AG10803 (cell line): ENCODE measurements at places on chromosomes 7 and 10.

GRCh38 chr10:2910656-2911055 lies 156.7 kb upstream of the PFKP start:
- no peak for DNase-seq

GRCh38 chr7:2181077-2181854 lies 51.5 kb downstream of the MAD1L1 start:
- DNase-seq, result peak; percentile 34

DNA sequence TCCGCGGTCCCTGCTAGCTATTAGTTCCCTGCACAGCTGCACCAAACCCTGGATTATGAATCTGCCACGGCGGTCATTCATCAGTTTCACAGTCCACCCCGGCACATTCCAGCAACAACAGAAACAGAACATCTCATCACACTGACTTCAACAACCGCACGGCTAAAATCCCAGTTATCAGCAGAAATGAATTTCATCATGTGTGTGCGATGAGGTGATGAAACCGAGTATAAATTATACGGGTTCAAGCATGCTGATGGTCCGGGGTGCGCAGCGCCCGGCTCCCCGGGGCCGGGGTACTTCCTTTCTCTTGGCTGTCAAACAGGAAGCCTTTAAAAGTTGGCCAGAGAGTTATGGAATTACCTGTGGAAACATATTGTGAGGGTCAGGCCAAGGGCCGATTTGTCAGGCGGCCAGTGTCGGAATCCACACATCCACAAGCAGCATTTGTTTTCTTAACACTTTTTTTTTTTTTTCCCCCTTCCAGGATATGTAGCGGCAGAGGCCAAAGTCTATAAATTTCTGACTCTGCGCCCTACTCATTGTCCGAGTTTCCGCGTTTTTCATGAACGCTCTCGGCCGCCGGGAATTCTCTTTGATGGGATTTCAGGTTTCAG lies 420.9 kb upstream of the MGMT start:
- no peak for DNase-seq

DNA sequence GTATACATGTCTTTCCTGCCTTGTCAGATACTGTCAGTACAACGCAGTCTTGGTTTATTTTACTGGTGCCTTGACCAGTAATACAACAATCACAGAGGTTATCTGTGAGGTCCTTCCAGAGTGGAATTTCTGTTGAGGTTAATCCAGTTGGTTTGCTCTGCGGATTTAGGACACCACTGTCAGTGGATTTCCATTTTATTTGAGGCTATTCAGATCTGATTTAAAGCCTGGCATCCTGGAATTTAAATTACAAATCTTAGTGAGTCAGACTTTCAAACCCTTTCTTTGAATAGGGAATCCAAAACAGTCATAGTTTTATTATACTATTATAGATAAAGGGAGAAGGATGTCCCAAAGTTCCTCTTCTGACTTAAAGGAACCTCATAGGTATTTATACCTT lies 40.5 kb downstream of the ANLN start:
- DNase-seq, result no peak

GRCh38 chr7:123260428-123260960 lies 60.7 kb upstream of the SLC13A1 start:
- DNase-seq, result no peak

DNA sequence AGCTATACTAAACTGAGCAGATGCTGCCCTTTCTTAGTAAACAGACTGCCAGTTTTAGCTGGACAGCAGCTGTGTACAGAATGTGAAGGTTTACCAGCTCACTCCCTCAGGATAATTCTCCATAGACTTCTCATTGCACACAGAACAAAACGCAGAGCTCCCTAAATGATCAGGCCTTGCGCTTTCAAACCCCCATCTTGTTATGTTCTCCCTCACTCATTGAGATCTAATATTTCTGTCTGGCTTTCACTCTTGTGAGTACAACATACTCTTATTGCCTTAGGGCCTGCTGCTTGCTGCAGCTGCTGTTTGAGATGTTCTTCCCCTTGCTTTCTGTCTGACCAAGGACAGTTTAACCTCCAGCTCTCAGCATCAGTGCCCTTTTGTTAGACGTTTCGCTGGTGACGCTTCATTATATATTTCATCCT lies 17.3 kb downstream of the VWDE start:
- DNase-seq, result no peak

- DNase-seq, result peak; percentile 37
These were observed 1.1 kb downstream of the KIAA1217 start for GRCh38 chr10:24209946-24210491.

- DNase-seq, result no peak
These were observed 4.0 kb downstream of the ENO4 start for GRCh38 chr10:116853287-116853686.

DNA sequence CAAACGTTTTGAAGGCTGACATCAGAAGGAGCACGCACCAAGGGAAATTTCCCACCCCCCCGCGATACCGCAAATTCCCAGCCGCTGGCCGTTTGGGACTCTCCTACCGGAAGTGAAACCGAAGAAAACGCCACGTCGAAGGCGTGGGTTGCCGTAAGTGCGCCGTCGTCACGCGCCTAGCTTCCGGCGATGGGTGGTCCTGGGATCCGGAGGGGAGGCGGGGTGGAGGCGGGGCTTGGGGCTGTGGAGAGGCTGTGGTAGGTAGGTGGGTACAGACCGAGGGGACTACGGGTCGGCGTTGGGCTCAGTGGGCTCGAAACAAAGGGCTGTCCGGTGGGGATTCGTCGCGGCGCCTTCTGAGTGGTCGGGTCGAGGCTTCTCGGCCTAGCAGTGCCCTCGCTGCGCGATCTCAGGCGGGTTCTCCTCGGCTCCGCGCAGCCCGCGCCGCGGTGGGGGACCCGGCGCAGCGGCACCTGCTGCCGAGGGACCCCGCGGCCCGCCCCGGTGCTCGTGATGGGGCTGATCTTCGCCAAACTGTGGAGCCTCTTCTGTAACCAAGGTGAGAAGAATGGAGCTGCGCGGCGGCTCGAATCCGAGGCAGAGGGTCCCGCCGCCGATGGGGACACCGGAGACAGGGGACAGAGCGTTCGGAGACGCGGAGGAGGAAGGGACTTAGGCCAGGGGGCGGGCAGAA lies at the start of gene ARL5B:
ARL5B (plus strand) TSS at position 307 of the 694 bp plus-strand sequence; CDS start at position 514, 207 bp downstream.
- peak; percentile 99 for DNase-seq

DNA sequence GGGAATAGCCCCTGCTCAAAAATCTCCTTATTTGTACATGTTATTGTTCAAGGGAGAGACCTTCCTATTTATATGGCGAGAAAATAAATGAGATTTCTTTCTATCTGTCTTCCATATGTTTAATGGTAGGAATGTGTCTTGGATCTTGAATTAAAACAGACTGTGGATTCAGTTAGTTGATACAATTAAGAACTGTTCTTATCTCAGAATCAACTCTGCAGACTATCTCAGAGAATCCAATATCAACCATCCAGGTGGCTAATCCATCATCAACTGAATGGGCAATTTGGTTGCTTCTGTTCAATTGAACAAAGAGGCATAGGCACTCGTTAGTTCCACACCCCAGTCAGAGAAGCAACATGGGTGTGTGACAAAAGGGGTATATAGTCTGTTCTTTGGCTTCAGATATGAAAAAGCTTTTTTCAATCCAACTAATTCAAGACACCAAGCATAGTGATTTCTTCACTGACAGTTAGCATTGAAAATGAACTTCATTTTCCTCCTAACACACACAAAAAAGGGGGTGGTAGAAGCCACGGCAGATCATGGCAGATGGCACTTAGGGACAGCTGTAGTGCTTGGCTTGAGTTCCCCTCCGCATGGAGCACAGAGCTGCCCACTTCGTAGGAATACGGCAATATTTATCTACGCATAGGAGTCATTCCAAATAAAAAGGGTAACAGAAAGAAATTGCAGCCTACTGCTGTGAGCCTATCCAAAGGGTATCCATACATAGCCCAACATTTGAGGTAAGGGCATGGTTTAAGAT lies 135.9 kb downstream of the KIAA1217 start:
- DNase-seq, result no peak

- DNase-seq, result no peak
These were observed 44.4 kb upstream of the JCAD start for GRCh38 chr10:30103595-30104320.

DNA sequence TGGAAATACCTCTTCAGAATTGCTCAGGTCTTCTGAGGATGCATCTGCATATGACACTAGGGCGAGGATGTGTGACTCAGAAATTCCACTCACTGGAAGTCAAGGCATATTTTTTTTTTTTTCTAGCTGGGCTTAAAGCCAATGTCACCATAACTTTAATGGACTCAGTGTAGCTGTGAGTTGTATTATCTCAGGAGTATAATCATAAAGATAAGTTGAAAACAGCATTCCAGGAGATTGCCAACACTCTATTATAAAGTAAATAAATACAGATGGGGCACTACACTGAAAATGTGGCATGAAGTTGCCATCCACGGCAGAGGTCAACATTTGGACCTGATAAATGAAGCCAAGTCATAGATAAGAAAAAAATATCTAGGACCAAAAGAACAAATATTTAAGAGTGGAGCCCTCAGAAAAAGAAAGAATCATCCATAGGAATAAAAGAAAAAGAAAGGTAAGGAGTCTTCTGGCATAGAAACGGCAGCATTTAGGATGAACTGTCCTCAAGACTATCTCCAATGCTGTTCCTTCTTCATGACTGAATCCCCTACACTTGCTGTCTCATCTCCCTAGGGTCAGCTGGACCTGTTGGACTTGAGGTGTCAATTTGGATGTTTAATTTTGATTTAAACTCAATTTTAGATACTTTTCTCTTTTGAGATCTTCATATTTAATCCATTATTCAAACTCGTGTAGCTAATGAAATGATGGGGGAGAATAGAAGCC lies 72.9 kb upstream of the CAV2 start:
- peak; percentile 79 for DNase-seq

DNA sequence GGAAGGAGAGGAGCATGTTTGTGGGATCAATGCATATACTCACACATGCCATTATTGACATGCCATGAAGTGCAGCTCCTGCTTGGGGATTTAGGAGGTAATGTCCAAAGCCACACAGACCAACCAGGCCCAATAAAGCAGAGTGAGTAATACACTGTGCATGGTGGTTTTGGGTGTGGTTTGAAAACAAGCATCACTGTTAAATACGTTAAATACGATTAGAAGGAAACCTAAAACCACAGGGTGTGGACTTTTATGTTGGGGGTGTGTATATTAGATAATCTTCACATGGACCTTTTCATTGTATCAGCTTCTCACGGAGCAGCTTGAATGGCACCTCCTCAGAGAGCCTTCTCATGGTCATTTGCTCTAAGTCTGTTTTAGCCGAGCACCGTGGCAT lies 10.4 kb upstream of the EIF3A start:
- peak; percentile 75 for DNase-seq

- no peak for DNase-seq
These were observed 6.3 kb downstream of the LIPF start for GRCh38 chr10:88670497-88670896.

GRCh38 chr10:46312953-46313352 lies 26.2 kb downstream of the ANTXRL start:
- DNase-seq, result no peak

GRCh38 chr10:94105226-94105625 lies 111.5 kb downstream of the PLCE1 start:
- DNase-seq, result no peak

DNA sequence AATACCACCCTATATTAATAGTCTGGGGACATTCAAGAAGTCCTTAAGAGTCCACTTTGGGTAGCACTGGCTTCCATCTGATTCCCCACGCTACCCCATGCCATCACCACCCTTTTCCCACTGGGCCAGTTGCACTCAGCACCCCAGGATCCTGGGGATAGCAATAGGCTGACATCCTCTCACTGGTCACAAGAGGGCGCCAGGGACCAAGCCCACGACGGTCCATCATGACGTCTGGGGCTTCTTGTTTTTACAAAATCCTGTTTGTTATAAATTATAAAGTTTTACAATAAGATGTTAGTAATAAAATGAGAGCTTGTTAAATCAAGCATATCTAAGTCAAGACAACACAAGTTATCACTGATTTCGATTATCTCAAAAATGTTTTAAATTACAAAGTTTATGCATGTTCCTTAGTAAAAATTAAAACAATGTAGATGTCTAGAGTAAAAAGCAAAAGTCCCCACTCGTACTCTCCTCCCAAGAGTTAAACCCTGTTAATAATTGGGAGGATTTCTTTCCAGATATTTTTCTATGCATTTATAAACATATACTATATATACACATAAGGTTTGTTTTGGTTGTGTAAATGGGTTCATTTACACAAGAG lies 15.4 kb downstream of the GPNMB start:
- DNase-seq, result peak; percentile 63

DNA sequence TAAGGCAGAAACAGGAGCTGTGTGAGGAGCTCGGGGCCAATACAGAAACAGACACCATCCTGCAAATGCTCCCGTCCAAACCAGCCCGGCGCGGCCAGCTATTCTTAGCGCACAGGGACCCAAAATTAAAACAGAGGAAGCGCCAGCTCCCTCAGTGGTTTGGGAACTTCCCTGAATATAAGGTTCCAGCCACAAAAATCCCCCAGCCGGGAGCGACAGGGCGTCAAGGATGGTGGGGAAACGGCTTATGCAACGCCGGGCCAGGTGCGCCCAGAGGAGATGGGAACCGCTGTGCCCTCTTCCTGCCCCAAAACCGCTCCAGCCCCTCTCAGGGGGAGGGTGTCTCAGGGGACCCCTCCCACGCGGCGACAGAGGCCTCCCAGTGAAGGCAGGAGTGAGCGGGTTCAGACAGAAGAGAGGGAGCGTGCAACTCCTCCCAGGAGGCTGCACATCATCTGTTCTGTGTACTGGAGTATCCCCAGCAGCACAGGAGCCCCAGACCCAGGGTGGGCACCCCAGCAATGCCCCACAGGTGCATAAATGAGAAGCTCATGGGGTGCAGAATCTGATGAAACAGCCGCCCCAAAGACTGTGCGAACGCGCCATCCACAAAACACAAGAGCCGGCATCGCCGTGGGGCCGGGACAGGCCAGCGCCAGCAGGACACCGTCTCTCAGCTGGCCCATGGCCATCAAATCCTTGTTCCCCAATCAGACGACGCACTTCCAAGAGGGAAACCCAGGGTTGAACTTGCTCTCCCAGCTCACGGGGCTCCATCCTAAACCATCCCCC lies 73.9 kb upstream of the PDGFA start:
- no peak for DNase-seq

GRCh38 chr10:85651497-85651882 lies 715.1 kb downstream of the GRID1 start:
- peak; percentile 5 for DNase-seq

DNA sequence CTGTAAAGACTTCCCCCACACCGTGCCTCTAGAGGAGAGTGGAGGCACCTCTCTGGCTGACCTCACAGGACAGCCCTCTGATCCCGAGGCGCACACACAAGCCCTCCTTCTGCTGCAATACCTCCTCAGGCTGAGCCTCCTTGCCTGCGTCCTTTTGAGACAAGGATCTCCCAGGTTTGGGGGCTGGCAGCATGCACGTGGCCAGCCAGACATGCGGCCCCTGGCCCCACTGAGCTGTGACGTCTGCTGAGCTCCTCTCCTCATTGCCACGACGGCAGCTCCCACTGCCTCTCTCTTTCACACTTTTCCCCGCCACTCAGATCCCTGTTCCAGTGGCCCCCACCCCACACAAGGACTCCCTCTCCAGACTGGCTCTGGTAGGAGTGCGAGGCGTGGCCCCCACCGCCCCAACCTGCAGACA lies 12.2 kb upstream of the DNAAF5 start:
- DNase-seq, result no peak

- DNase-seq, result no peak
These were observed 54.6 kb downstream of the VSTM2A start for GRCh38 chr7:54596747-54597146.

- no peak for DNase-seq
These were observed 27.0 kb upstream of the ZPBP start for GRCh38 chr7:50119815-50120637.

- DNase-seq, result no peak
These were observed 36.9 kb downstream of the BAG3 start for GRCh38 chr10:119688033-119688508.

- DNase-seq, result no peak
These were observed 152.4 kb downstream of the KIF20B start for GRCh38 chr10:89853781-89854191.

GRCh38 chr7:12328888-12329770 lies 74.5 kb downstream of the VWDE start:
- DNase-seq, result no peak
